Endothelial cell (in vitro differentiated cells): ENCODE measurements at places on chromosomes 4 and X.

DNA sequence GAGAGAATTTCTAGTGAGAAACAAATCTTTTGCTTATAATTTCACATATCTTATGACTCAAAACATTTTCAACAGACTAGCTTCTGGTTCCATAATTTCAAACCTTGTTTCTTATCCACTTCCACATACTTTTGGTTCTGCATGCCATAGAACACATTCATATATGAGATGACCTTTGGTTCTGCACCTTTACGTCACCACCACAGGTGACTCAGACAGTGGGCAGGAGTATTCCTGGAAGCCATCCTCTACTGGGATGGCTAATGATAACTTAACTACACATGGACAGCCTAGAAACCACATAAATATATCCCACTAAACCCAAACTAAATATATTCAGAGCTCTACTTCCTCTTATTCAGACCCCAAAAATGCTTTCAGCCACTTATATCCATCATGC is 133.3 kb downstream of the DCK start:
- H3K27ac ChIP-seq, result no peak overlapping the region
- no peaks in the 10 kb centered on the region for H3K27me3 ChIP-seq
- no peaks in the 10 kb centered on the region for H3K4me1 ChIP-seq
- H3K36me3 ChIP-seq, result peaks cover 2% of the 10 kb centered on the region

GRCh38 chr4:118915468-118915867 is 26.8 kb downstream of the SYNPO2 start:
- no peaks in the 10 kb centered on the region for H3K36me3 ChIP-seq
- no peak for DNase-seq

DNA sequence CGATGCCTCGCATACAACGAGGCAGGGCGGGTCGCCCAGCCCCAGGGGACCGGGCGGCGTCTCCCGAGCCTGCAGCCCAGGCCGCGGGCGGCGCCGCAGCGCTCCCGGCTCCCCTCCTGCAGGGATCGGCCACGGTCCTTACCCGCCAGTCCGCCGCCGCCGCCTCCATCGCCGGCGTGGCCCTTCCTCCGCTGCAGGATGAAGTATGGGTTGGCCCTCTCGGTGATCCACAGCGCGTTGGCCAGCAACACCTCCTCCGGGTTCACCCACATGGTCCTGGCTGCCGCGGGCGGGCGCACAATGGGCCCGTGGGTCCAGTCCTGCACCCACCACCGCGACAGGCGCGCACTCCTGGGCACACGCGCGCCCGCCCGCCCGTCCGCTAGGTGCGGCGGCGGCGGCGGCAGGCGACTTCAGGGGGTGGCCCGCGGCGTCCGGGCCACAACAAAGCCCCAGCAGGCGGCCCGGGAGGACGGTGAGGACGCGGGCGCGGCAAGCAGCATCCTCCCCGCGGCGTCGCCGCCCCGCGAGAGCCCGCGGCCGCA is 339 bp downstream of the TBC1D9 start:
- H3K4me3 ChIP-seq, result peak overlapping the region; percentile 93
- peaks cover 17% of the 10 kb centered on the region for H3K36me3 ChIP-seq
- peaks cover 10% of the 10 kb centered on the region for H3K27me3 ChIP-seq
- peak; percentile 64 for DNase-seq
- H3K4me1 ChIP-seq, result peaks cover 28% of the 10 kb centered on the region
- peak overlapping the region; percentile 79 for H3K27ac ChIP-seq

GRCh38 chr4:77332696-77333270 is 175.8 kb downstream of the CCNG2 start:
- H3K4me1 ChIP-seq, result no peaks in the 10 kb centered on the region
- H3K36me3 ChIP-seq, result no peaks in the 10 kb centered on the region
- DNase-seq, result no peak
- no peak overlapping the region for H3K4me3 ChIP-seq
